Stimulated activated CD4-positive, alpha-beta T cell treated with anti-CD3 and anti-CD28 coated beads, TNF-alpha, amount 100 ng/mL, for 48 hours (primary cell): ENCODE measurements at places on chromosomes 3 and 15.

- no peak for DNase-seq
These were observed 50.8 kb downstream of the RFTN1 start for GRCh38 chr3:16462679-16463078.

GRCh38 chr3:98573181-98573728 lies 20.2 kb downstream of the CPOX start:
- DNase-seq, result no peak

DNA sequence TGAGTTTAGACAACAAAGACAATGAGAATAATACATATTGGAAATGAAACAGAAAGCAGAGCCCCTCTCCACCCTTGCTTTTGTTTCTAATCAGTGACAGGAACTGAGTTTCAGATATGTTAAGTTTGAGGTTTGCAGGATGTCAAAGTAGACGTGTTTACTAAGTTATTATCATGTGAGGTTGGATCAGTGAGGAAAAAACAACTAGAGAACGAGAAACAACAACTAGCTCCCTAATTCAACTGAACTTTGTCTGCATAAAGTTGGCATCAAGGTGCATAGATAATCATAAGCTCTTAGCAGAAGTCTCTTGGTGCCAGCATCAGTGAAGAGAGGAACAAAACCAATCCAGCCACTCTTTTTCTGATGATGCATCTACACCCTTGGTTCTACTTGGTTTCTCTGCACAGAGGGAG lies 491.1 kb upstream of the NR2F2 start:
- DNase-seq, result no peak

DNA sequence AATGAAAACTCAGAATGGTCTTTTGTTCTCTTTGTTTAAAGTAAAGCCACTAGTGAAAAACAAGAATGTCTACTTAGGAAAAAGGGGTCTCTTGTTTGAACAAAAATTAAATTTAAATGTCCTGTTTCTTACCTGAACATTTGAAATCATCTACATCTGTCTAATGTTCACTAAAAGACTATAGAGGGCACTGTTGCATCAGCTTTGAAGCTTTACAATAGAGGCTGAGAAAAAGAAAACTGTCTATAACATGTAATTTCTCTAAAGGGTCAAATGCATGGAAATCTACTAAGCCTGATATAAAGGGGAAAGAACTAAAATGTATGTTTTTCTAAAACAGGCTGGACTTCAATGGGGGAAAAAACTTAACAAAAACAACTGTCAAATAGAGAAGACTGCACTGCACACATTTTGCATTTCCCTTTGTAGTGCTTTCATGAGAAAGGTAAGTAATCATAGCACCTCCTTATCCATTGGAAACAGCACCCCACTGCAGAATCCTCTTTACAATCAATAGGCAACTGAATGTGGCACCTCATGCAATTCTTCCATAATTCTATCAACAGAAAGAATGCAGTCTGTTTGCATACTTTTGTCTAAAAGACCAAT lies 26.3 kb downstream of the DPH6 start:
- DNase-seq, result no peak

- no peak for DNase-seq
These were observed 26.9 kb upstream of the CACNA2D2 start for GRCh38 chr3:50530001-50530970.

GRCh38 chr3:38588995-38589937 lies 60.2 kb downstream of the SCN5A start:
- DNase-seq, result no peak
